ENCODE measurements at places on chromosomes 4 and X.

DNA sequence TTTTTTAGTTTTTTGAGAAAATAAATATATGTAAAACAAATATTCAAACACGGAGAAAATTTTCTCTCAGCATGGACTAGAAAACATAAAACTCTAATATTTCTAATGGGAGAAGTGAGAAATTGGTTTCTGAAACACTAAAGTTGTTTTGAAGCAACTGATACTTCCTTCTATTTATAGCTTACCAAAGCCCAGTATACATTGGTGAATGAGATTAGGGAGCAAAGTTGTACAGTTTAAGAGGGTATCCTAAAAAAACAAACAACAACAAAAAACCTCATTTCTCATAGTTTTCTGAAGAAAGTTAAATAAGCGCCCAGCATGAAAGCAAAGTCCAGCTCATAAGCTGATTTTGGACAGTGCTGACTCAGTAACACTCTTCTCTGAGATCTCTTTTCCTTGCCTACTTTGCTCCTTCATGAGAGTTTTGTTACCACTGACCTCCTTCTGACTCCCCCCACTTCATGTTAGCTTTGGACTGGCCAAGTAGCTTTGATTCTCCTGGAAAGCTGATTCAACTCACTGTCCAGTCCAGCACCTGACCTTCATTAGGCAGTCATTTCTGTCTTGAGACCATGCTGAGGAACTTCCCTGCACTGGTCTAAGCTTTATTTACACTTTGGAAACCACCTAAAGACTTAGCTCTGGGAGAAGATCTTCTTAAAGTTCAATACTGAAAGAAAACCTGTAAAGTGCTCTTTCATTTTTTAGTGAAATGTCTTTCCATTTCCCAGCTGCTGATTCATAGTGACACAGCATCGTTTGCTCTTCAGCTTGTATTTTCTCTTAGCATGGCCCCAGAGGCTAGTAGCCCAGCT is 21.8 kb upstream of the P2RY10 start:
- no peak for DNase-seq

DNA sequence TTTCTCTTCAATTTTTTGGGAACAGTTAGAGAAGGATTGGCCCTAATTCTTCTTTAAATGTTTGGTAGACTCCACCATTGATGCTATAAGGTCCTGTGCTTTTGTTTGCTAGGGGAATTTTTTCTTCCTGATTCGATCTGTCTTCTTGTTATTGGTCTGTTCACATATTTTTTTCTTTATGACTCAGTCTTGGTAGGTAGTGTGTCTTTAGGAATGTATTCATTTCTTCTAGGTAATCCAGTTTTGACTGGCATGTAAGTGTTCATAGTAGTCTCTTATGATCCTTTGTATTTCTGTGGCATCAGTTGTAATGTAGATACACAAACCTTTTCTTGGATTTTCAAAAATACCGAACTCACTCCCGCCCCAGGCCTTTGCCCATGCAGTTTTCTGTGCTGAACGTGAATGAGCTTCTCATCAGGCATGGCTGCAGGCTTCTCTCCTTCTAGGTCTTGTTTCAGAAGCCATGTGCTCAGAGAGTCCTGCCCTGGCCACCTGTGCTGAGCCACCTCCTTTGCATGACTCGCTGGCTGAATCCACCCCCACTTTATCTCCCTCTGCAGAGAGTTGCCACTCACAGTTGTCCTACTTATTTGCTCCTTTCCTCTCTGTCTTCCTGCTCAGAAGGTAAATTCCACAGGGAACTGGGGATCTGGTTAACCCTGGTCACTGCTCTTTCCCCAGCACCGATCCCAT is 67.0 kb downstream of the STK32B start:
- DNase-seq = no peak

- DNase-seq = no peak
Observed at GRCh38 chrX:75327607-75328006, 53.7 kb downstream of the UPRT start.

DNA sequence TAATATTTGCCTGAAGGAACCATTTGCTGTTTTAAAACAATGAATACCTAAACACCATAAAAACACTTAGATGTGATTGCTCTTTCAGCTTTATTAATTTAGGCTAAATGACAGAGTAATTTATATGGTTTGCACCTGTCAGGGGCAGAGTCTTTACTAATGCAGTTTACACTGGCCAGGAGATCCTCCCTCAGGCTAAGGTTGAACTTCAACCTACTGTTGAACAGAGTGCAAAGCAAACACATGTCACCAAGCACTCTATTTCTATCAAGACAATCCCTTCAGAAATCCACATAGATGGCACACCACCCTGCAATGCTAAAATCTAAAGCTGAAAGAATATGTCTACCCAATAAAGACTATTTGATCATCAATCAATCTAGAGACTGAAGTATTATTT is 147.3 kb downstream of the KLHL13 start:
- DNase-seq = no peak

- no peak for DNase-seq
Observed at GRCh38 chr4:23202712-23203247, 510.0 kb downstream of the GBA3 start.

DNA sequence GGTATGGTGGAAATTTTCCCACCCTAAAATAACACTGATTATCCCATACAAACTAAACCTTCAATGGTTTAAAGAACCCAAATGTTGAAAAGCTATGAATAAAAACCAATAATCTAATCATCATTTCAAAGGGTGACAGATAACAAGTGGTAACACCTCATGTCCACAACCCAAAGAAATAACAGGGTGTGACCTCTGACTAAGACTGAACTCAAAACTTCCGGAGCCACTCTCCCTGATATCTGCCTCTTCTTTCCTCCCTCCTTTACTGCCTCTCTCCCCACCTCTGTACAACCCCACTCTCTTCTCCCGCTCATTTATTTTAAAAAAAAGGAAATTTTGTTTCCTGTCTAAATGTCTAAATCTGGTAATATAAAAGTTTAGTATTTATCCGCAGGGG is 11.5 kb downstream of the FBXW7 start:
- no peak for DNase-seq

- no peak for DNase-seq
Observed at GRCh38 chrX:139725720-139726119, 17.8 kb upstream of the MCF2 start.

DNA sequence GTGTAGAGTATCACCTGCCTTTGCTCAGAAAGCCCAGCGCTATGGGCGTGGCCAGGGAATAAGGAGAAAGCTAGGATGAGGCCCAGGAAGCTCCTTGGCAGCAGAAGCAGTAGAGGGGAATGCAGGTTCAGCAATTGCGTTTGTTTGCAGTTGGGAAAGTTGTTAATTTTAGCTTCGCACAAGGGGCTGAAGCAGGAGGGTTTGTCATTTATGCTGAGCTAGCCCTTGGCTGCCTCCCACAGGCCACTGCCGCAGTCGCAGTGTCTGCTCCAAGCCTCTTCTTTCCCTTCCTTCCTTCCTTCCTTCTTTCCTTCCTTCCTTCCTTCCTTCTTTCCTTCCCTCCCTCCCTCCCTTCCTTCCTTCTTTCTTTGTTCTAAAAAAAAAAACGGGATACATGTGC is 21.5 kb downstream of the FRMPD3 start:
- no peak for DNase-seq

DNA sequence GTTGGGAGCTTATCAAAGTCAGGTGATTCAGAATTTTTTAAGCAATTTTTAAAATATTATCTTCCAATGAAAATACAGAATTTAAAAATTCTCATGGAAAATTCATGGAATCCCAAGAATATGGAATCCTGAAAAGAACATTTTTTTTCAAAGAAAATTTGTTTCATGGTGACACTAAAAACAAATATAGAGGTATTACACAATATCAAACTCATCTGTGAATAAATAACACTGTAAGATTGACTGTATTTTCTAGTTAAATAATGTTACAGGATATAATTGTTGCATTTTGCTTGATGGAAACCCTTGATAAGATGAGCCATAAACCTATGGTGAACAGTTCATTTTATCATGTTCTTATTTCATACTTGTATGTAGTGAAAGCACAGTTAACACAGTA is 11.4 kb downstream of the PRIMPOL start:
- DNase-seq = no peak

- peak; percentile 18 for DNase-seq
Observed at GRCh38 chrX:108091878-108092291, 307 bp downstream of the ATG4A start.

DNA sequence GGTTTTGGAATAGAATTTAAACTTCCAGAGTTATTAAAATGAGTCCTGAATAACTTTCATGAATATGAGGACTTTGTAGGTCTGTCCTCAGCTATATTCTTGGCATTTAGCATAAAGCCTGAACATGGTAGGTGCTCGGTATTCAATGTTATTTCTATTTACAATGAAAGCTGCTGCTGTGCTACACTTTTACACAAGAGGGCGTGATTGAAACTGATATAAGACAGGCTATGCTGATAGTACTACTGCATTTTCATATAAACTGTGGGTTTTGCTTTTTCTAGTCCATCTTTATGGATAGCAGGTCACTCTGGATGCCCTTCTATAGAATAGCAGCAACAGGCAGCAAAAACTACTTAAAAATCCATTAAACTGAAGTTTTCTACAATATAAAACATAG is 12.3 kb upstream of the GNPDA2 start:
- no peak for DNase-seq

- no peak for DNase-seq
Observed at GRCh38 chr4:143207555-143207954, 22.8 kb downstream of the USP38 start.

- no peak for DNase-seq
Observed at GRCh38 chr4:83932750-83933391, 397.0 kb downstream of the GPAT3 start.

GRCh38 chr4:82371497-82371896 is 2.3 kb downstream of the HNRNPD start:
- DNase-seq = no peak

DNA sequence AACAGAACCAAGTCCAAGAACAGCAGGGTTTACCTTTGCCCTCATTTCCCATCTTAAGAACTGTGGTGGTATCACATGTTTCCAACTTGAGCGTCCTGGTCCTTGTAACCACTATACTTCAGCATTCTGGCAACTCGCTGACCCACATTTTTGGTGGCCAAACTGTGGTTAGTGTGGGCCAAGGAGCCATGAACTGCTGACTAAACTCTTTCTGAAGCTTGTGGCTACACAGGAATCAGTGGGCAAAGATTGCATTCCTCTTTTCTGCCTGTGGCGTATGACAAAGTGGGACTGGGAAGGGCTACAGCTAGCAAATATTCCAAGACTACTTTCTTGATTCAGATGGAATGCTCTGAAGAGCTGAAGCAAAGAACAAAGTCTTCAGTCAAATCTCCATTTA is 106.3 kb upstream of the MID1 start:
- DNase-seq = no peak

DNA sequence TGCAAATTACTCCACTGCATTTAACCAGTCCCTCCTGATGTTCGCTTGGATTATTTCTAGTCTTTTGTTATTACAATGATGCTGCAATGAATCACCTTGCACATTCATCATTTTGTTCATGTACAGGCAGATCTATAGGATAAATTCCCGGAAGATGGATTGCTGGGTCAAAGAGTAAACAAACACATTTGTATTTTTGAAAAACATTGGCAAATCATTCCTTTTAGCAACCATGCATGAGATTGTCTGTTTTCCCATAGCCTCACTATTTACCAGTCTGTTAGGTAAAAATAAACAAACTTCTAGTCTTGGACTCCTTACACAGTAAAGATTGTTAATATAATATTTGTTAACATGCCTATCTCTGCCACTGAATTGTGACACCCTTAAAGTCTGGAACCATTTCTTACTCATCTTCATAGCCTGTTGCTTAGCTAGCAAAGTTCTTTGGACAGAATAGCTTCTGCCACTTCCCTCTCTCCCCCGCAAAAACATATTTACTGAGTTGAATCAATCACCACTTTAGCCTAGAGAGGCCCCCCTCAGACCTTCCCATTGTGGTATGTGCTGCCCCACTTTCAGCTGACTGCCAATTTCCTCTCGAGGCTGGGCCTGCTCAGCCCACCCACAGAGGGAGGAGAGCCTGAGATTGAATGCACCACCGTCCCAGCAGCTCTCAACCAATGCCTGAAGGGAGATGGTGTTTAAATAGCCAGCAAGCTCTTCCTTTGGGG is 108.4 kb upstream of the ATXN3L start:
- DNase-seq = no peak

GRCh38 chr4:145481164-145481941 is at the start of gene SMAD1:
Gene SMAD1 (plus strand): TSS chr4:145481853. CDS start chr4:145514614, 32,761 bp downstream.
- DNase-seq = peak; percentile 43

GRCh38 chrX:69504626-69505612 is 793 bp downstream of the NALF2 start:
- no peak for DNase-seq

- DNase-seq = no peak
Observed at GRCh38 chr4:169627307-169627706, 6.9 kb downstream of the CLCN3 start.

DNA sequence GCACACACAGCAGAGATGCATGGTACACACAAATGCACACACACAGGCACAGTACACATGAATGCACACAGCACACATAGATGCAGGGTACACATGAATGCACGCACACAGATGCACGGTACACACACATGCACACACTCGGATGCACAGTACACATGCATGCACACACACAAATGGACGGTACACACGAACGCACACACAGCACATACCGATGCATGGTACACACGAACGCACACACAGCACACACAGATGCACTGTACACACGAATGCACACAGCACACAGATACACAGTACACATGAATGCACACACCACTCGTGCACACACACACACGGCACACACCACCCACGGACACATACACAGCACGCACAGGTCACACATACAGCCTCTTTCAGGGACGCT is 43.8 kb upstream of the CPLX1 start:
- no peak for DNase-seq

DNA sequence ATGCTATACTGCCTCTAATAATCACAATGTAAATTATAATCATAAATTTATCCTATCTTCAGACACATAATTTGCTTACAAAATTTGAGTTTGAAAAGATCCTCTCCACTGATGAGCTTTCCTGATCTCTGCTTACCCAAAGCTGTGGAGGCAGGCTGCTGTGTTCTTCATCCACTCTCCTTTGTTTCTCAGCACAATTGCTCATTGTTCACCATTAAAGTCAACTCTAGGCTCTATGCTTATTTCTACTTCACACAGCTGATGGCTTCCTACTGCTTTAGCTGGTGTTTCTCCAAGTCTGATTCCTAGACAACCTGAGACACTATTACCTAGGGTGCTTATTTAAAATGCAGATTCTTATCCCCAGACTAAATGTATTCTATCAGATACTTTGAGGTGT is 319.7 kb downstream of the PCDH18 start:
- DNase-seq = no peak

- no peak for DNase-seq
Observed at GRCh38 chr4:138925495-138925894, 90.1 kb upstream of the NOCT start.

DNA sequence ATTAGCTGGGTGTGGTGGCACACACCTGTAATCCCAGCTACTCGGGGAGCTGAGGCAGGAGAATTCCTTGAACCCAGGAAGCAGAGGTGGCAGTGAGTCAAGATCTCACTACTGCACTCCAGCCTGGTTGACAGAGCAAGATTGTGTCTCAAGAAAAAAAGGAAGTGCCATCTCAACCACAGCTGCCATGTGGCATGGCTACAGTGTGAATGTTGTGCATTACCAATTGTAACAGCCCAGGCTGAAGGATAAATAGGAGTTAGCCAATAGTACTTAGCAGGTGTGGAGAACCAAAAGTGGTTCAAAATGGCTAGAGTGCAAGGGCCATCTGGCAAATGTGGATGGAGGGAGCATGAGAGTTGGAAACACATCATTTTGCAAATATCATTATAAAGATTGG is 28.9 kb downstream of the SLC25A5 start:
- no peak for DNase-seq

- no peak for DNase-seq
Observed at GRCh38 chr4:7006411-7006810, 36.8 kb upstream of the TADA2B start.

All from activated naive CD4-positive, alpha-beta T cell treated with anti-CD3 and anti-CD28 coated beads, Interleukin-2, amount 50 U/mL, for 16 hours (primary cell).